ENCODE measurements at places on chromosomes 7 and 10. TPM values are rescaled to one million over a fixed set of nuclear protein-coding genes. Genes with fewer than 3 reads are reported as not detected.

- no peaks in the 10 kb centered on the region for H3K36me3 ChIP-seq
- no peak overlapping the region for H3K4me3 ChIP-seq
- no peaks in the 10 kb centered on the region for H3K27me3 ChIP-seq
- no peak overlapping the region for H3K27ac ChIP-seq
- DNase-seq = no peak
- no peaks in the 10 kb centered on the region for H3K4me1 ChIP-seq
These were observed 110.4 kb downstream of the TCF7L2 start for GRCh38 chr10:113060201-113061053.

GRCh38 chr7:41428381-41428780 is 274.5 kb downstream of the INHBA start:
- no peaks in the 10 kb centered on the region for H3K27me3 ChIP-seq
- no peak for DNase-seq
- no peak overlapping the region for H3K27ac ChIP-seq
- no peaks in the 10 kb centered on the region for H3K36me3 ChIP-seq

Gene ASAH2
- 2.6 TPM for polyA plus RNA-seq

Gene C10orf62
- polyA plus RNA-seq = not detected

Gene ANXA11
- 199 TPM for polyA plus RNA-seq

Gene CFAP69
- polyA plus RNA-seq = not detected

Gene GIMAP4
- 233 TPM for polyA plus RNA-seq

DNA sequence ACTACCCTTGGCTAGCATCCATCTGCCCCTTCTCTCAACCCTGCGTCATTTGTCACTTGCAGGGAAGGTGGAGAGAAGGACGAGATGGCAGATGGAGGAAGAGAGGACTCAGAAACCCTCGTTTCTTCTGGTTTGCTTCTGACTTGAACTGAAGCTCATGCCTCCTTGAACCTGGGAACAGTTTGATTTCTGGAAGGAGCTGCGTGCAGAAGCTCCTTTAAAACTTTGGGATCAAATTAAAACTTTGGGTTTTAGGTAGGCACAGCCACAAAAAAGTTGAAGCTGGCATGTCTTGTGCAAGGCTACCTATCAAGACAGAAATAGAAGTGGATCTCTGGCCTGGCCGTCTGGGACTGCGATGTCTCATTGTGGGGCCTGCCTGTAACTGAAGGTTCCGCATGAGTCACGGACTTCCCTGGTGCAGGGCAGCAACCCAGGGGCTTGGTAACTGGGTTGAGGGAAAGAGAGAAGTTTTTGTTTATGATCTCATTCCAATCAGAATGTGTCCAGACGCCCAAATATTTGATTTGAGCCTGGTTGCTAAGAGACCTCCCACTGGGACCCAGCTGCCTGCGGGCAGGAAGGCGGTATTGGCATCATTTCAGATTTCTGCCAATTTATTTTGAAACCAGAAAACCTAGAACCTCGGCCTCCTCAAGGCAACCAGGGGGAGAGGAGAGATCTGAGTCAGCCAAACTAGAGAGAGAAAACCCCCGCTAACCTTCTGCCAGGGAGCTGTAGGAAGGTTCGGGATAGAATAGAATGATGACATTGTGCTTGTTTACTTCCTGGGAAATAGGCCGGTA is 15.8 kb upstream of the CAMK1D start:
- DNase-seq = no peak
- no peak overlapping the region for H3K4me3 ChIP-seq
- no peaks in the 10 kb centered on the region for H3K4me1 ChIP-seq
- no peaks in the 10 kb centered on the region for H3K27me3 ChIP-seq

GRCh38 chr10:91190876-91191583 is 29.4 kb upstream of the PCGF5 start:
- peaks cover 32% of the 10 kb centered on the region for H3K4me1 ChIP-seq
- no peak for DNase-seq
- H3K4me3 ChIP-seq = peak overlapping the region; percentile 11
- no peaks in the 10 kb centered on the region for H3K27me3 ChIP-seq

Gene ALOX5
- 1.8 TPM for polyA plus RNA-seq

GRCh38 chr10:6543431-6544005 is 36.6 kb downstream of the PRKCQ start:
- H3K4me3 ChIP-seq = peak overlapping the region; percentile 95
- no peaks in the 10 kb centered on the region for H3K27me3 ChIP-seq

Gene SH2D4B
- polyA plus RNA-seq = not detected

DNA sequence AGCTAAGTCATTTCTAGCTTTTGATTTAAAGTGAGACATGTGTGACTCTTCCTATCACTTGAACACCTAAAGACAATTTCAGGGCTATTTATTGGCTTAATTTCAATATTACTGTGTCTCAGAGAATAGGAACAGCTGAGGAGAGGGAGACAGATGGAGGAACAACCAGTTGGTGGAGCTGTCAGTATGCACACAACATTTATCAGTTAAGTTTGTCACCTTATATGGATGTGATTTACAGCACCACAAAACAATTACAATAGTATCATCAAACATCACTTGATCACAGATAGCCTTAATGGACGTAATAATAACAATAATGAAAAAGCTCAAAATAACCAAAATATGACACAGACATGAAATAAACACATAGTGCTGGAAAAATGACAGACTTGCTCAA is 129.6 kb downstream of the NPSR1 start:
- H3K4me1 ChIP-seq = no peaks in the 10 kb centered on the region
- H3K36me3 ChIP-seq = peaks cover 13% of the 10 kb centered on the region
- H3K27ac ChIP-seq = no peak overlapping the region
- H3K4me3 ChIP-seq = no peak overlapping the region
- H3K27me3 ChIP-seq = no peaks in the 10 kb centered on the region

All from naive thymus-derived CD8-positive, alpha-beta T cell (primary cell).